Left lobe of liver (tissue), 2 donors: ENCODE measurements at places on chromosomes 1 and 21. TPM values are rescaled to one million over a fixed set of nuclear protein-coding genes. Genes with fewer than 3 reads are reported as not detected.

Gene IFI44
- total RNA-seq = 5.2 TPM

Gene CFHR5
- 73.2 TPM for total RNA-seq

Gene KIAA0040
- 5.9 TPM for total RNA-seq

- DNase-seq = no peak
Observed at GRCh38 chr21:26098772-26099397, 71.7 kb downstream of the APP start.

DNA sequence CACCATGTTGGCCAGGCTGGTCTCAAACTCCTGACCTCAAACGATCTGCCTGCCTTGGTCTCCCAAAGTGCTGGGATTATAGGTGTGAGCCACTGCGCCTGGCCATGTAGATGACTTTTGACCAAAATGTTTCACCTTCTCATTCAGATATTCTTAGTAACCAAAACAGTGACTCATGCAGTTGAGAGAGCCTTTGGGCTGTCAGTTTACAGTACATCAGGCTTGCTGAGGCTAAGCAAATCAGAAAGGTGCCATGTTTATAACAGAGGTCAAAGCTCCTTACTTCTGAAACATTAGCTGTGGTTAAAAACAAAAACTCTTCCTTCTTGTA lies 21.0 kb downstream of the CNIH4 start:
- no peak for DNase-seq

DNA sequence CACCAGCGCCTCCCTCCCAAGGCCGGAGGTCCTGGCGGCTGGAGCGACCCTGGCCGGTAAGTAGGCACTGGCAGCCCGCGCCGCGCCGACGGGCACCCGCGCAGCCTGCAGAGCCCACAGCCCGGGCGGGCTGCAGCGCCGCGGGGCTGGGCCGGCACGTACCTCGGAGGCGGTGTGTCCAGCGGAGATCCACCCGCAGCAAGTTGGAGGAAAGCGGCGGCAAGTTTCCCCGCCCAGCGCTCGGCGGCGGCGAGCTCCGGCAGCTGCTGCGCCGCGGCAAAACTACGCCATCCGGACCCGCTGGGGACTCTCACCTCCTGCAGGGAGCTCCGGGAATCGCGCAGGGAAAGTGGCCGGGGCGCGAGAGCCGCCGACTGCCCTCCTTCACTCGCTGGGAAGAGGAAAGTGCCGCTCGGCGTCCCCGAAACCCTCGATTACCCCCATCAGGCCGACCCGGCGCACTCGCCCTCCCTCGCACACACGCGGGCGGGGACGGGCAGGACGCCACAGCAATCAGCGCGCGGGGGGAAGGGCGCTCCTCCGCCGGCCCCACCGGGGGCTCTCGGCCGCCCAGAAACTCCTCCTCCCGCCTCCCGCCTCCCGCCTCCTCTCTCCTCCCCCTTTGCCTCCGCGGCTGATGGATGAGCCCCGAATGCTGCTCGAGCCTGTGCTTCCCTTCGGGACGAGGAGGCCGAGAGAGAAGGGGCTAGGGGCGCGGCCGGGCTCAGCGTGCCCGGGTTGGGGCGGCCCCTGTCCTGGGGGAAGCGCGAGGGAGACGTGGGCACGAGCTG lies at the start of gene TGFBR3:
TGFBR3 (minus strand) TSS at position 436 of the 791 bp plus-strand sequence. CDS start 24,620 bp downstream, outside the sequence.
- DNase-seq = peak; percentile 96

GRCh38 chr1:94020764-94021579 lies 100.0 kb downstream of the ABCA4 start:
- DNase-seq = no peak
